ENCODE measurements at places on chromosomes 3 and 15.

- no peak for DNase-seq
Observed at GRCh38 chr3:111521891-111522290, 20.1 kb upstream of the CD96 start.

GRCh38 chr3:117263745-117264144, 554.2 kb downstream of the TUSC7 start:
- DNase-seq = no peak

DNA sequence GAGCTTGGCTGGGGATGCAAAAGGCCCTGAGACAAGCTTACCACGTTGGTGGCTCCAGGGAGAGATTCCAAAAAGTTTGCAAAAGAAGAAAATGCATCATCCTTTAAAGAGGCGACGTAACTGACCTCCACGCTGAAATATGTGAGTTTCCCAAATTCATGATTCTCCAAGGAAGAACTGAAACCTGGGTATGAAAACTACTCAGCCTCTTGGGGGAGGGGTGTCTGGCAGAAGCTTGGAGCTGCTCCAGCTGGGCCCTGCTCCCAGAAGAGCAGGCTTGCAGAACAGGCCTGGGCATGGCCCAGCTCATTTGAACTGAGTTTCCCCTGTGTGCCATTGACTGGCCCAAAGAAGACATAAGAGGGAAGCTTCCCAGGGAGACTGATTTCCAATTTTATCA, 20.5 kb downstream of the CPN2 start:
- DNase-seq = no peak

GRCh38 chr3:117304681-117305080, 595.1 kb downstream of the TUSC7 start:
- no peak for DNase-seq

DNA sequence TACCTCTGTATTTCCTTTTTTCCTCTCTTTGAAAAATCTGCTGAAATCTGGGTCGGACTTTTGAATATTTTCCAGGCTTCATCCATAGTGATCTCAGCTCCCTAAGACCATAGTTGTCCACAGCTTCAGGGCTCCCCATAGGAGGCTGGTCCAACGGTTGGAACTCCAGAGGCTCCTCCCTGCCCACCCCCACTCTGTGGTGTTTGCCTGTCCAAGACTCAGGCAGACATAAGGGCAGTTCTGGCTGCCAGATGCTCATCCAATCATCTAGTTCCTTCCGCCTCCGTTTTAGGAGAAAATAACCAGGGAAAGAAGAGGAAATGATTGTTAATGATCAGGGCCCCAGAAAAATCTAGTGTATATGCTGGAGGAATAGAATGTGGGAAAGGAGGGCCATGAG, 27.9 kb upstream of the PRTG start:
- DNase-seq = no peak

GRCh38 chr3:194031867-194032635, 103.9 kb upstream of the HES1 start:
- no peak for DNase-seq

DNA sequence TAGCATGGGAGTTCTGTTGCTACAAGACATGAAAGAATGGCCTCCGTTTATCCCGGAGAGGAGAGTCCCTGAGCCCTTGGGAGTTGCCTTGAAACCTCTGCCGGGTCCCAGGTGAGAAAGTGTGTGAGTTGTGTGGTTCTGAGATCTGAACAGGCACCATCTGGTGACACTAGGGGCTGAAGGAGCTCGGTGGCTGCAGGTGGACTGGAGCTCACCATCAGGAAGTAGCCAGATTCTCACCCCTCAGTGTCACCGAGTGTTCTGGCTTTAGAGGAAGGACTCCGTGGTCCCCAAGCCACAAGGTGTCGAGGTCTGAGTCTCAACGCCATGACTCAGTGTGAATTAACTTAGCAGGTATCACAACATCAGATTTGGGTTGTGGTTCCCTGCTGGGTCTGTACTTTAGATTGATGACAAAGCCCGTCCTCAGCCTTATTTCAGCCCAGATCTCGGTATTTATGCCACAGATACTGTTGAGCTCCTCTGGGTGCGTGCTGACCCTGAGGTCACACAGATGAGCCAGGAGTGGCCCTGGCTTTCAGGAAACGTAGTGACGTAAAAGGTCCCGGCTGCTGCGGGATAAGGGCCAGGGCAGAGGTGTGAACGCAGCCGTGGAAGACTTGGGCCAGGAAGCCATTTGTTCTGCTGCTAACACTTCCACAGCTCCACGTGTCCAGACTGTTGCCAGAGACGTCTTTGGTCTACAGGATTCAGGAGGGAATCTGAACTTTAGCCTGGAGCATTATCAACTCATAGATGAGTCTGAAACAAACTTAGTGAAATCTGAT, 54.4 kb downstream of the PGPEP1L start:
- DNase-seq = no peak

GRCh38 chr15:95793231-95793630, 537.3 kb upstream of the NR2F2 start:
- no peak for DNase-seq

GRCh38 chr15:46280762-46281542, 646.1 kb downstream of the SQOR start:
- DNase-seq = no peak

- no peak for DNase-seq
Observed at GRCh38 chr3:119738741-119739140, 35.9 kb downstream of the CFAP91 start.

DNA sequence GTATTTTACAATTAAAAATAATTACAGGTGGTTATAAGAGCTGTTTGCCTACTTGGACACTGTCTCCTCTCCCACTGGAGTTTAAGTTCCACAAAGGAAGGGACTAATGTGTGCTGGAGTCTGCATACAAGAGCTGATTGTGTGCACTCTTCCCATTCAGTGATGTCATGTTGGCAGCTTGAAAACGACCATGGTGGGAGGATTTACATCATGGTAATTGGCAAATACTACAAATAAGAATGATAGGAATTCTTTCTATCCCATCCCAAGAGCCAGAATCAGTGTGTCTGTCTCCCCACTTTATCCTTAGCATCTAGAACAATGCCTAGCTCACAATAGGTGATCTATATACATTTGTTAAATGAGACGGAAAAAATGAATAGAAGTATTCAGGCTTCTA, 14.1 kb downstream of the ITGA11 start:
- DNase-seq = no peak

DNA sequence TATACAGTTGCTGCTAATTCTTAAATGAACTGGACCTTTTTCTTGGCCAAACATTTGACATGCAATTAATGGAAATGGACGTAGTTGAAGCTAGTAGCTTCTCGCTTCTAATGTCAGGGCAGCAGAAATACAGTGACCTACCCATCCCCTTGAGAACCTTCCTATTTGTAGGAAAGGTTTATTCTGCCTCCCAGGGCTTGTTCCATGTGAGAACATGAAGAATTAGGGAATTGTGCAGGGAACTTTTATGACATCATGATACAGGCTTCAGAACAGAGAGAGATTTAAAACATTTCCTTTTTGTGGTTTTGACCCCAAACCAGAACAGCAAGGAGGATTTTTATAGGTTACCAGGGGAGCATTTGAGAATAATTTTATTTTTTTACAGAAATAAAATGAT, 406.6 kb upstream of the PPP2R3A start:
- no peak for DNase-seq

DNA sequence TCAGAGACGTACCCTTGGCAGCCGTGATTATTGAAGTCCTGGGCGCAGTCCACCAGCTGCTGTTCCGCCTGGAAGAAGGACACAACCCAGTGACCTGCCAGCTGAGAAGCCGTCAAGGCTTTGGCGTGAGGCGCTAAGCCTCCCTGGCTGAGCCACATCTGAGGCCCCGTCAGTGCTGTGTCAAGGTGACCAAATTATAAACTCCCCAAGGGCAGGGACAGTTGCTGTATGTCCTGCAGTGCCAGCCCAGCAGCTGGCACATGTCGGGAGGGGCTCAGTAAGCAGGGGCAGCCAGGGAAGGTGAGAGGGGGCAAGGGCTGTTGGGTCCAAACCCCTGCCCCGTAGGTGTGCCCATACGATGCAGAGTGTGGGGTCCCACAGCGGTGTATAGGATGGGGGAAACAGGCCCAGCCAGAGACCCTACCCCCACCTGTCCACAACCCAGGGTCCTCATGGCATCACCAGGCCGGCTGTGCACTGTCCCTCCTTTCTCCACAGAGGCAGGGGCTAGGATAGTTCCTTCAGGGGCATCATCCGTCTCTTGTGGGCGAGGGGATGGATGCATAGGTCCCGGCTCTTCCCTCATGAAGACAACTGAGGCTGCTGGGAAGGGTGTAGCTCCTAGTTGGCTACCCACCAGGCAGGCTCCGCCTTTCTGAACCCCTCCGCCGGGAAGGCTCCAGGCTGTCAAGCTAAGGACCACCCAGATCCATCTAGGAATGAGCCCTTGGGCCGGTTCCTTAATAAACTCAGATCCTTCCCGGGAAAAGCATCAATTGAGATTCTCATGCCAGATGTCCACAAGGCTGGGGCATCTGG, 13.2 kb downstream of the CTSH start:
- DNase-seq = no peak

GRCh38 chr3:134038716-134039115, 9.0 kb upstream of the SLCO2A1 start:
- no peak for DNase-seq

- DNase-seq = no peak
Observed at GRCh38 chr15:82714016-82714415, 4.3 kb upstream of the AP3B2 start.

GRCh38 chr15:70508561-70509281, 254.6 kb downstream of the UACA start:
- DNase-seq = peak; percentile 81

DNA sequence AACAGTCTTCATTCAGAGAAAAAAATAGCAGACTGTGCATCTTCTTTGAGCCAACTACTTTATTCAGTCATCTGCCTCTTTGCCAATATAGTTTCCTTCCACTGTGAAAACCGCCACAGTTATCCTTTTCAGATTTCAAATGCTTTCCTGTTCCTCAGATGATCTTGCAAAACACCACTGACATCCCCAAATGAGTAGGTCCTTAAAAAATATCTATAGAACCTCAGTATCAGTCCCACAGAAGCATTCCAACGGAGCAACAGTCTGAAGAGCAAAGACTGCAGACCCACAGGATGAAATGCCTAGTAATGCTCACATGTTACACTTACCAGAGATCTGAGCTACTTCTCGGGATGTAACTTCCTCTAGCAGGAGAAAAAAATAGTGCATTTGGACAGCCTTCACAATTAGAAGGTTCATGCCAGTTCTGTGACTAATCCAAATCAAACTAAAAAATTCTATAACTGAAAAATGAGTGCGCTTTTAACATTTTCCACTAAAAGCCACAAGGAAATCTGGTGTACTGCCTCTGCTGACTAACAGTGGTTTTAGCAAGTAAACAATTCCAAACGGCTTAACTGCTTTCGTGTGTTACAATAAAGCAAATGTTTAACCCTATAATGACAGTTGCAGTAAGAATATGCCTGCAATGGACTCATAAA, at the start of gene ANKRD28:
Gene ANKRD28 (minus strand): TSS at position 338 of the 662 bp plus-strand sequence. CDS start 1,458 bp downstream, outside the sequence.
- peak; percentile 94 for DNase-seq

- no peak for DNase-seq
Observed at GRCh38 chr3:122794483-122794778, 438 bp upstream of the SLC49A4 start.
